Activated CD4-positive, alpha-beta memory T cell treated with anti-CD3 and anti-CD28 coated beads for 36 hours (primary cell): ENCODE measurements at places on chromosomes 2 and 18. TPM values are rescaled to one million over a fixed set of nuclear protein-coding genes. Genes with fewer than 3 reads are reported as not detected.

Gene SPAG16
- total RNA-seq: 10.4 TPM

Gene FEV
- not detected for total RNA-seq

DNA sequence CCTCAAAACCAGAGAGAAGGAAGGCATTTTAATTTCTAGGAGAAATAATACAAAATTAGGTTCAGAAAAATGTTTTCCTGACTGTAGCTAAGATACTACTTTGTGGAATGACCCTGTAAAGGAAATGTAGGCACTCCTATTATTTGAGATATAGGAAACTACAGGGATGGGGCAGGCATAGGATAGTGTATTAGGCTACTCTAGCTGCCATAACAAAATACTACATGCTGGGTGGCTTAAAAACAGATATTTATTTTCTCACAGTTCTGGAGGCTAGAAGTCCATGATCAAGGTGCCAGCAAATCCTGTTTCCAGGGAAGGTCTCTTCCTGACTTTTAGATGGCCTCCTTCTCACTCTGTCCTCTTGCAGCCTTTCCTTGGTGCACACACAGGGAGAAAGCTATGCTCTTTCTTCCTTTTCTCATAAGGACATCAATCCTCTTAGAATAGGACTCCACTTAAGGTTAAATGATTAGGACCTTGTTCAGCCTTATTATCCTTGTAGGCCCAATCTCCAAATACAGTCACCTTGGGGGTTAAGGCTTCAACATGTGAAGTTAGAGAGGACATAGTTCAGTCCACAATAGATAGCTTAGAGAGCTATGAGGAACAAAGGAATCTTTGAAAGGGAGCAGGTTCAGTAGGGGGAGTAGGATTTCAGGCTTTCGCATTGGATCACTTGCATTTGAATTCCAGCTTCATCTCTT lies 14.0 kb upstream of the CAVIN2 start:
- no peaks in the 10 kb centered on the region for H3K4me1 ChIP-seq
- H3K27ac ChIP-seq: no peak overlapping the region
- peaks cover 9% of the 10 kb centered on the region for H3K27me3 ChIP-seq
- H3K36me3 ChIP-seq: no peaks in the 10 kb centered on the region

GRCh38 chr2:12419803-12420202 lies 296.9 kb upstream of the TRIB2 start:
- H3K27ac ChIP-seq: no peak overlapping the region
- no peak overlapping the region for H3K4me3 ChIP-seq
- H3K36me3 ChIP-seq: no peaks in the 10 kb centered on the region
- H3K27me3 ChIP-seq: no peaks in the 10 kb centered on the region

DNA sequence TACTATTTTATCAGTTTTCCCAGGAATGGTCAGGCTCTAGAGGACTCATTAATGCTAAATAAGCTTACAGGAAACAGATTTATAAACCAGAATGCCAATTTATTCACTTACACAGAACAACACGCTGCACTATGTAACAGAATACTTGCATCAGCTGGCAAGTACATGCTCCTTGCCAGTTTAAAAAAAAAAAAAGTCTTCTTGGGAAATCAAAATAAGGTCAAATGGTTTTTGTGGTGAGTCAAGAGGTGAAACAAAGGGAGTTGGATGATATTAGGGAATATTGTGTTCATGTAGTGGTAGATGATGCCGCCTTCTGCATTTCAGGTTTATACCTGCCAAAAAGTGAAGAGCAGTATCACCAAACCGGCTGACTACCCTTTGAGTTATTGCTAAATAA lies 1322.1 kb upstream of the ZEB2 start:
- H3K27me3 ChIP-seq: no peaks in the 10 kb centered on the region
- no peak overlapping the region for H3K4me3 ChIP-seq
- H3K27ac ChIP-seq: no peak overlapping the region
- no peaks in the 10 kb centered on the region for H3K4me1 ChIP-seq
- no peak for DNase-seq

- no peaks in the 10 kb centered on the region for H3K36me3 ChIP-seq
- DNase-seq: no peak
- no peak overlapping the region for H3K4me3 ChIP-seq
- H3K27ac ChIP-seq: no peak overlapping the region
Measured at GRCh38 chr2:3960106-3960505, 256.7 kb downstream of the DCDC2C start.

GRCh38 chr2:150789376-150789905 lies 302.0 kb upstream of the RND3 start:
- H3K27ac ChIP-seq: no peak overlapping the region
- no peak for DNase-seq
- no peaks in the 10 kb centered on the region for H3K36me3 ChIP-seq
- H3K4me3 ChIP-seq: no peak overlapping the region
- H3K27me3 ChIP-seq: no peaks in the 10 kb centered on the region

GRCh38 chr2:26503231-26503880 lies 25.4 kb upstream of the OTOF start:
- H3K4me3 ChIP-seq: peak overlapping the region; percentile 60
- H3K36me3 ChIP-seq: no peaks in the 10 kb centered on the region
- H3K27ac ChIP-seq: no peak overlapping the region
- H3K4me1 ChIP-seq: peaks cover 5% of the 10 kb centered on the region

- H3K36me3 ChIP-seq: no peaks in the 10 kb centered on the region
- peaks cover 3% of the 10 kb centered on the region for H3K27me3 ChIP-seq
- no peak overlapping the region for H3K4me3 ChIP-seq
- no peak overlapping the region for H3K27ac ChIP-seq
- H3K4me1 ChIP-seq: peaks cover 19% of the 10 kb centered on the region
Measured at GRCh38 chr2:177000061-177000714, 212.4 kb upstream of the HNRNPA3 start.
